Prostate gland (tissue), 2 donors: ENCODE measurements at places on chromosomes 13 and 19.
A peak's percentile ranks its signal among the peaks of the same experiment; 100 is the strongest.

DNA sequence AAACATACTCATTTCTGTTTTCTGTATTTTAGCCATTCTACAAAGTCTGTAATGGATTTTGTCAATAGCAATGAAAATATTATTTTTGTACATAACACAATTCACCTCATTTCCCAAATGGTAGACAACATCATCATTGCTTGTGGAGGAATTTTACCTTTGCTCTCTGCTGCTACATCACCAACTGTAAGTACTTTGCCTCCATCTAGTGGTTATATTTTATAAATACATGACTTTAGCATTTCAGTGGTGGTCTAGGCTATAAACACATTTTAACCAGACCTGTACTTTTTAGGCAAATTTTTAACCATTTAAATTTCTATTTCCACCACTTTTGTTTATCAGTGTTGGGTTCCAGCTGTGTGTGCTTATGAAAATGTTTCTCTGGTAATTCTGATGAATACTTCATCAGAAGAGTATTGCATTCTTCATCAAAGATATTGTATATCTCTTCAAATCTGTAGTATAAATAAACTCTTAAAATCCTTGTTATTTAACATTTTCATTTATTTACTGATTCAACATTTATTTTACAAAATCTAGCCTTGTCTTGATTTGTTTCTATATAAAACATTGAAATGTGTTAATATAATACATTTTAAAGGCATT, 222.4 kb downstream of the NBEA start:
- no peak for DNase-seq

DNA sequence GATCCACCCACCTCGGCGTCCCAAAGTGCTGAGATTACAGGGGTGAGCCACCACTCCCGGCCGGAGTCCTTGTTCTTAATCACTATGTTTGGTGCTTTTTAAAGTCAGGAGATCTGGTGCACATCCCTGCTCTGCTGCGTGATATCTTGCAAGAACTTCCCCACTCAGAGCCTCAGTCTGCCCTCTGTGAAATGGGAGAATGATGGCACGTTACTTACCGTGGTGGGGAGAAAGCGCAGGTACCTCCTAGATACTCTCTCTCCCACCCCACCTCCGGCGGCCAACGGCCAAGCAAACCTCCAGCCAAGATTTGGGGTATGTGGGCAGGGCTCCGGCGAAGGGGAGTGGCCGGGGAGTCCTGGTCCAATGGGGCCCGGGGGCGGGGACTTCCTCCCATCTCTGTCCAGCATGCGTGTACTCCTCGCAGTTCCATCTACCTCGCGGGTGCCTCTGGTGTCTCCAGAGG, at the start of gene RYR1:
TSS of gene RYR1 (plus strand) at position 424 of the 466 bp plus-strand sequence. CDS start 139 bp downstream, outside the sequence.
- DNase-seq: no peak

GRCh38 chr19:40284501-40285352, at the start of gene AKT2:
TSS of gene AKT2 (minus strand) at chr19:40285345. CDS start at chr19:40265267, 20,078 bp downstream.
- DNase-seq: peak; percentile 31

- DNase-seq: no peak
These were observed 34.9 kb upstream of the MCF2L start for GRCh38 chr13:112934078-112934477.

- DNase-seq: no peak
These were observed 34.0 kb downstream of the C13orf46 start for GRCh38 chr13:113939944-113940297.

DNA sequence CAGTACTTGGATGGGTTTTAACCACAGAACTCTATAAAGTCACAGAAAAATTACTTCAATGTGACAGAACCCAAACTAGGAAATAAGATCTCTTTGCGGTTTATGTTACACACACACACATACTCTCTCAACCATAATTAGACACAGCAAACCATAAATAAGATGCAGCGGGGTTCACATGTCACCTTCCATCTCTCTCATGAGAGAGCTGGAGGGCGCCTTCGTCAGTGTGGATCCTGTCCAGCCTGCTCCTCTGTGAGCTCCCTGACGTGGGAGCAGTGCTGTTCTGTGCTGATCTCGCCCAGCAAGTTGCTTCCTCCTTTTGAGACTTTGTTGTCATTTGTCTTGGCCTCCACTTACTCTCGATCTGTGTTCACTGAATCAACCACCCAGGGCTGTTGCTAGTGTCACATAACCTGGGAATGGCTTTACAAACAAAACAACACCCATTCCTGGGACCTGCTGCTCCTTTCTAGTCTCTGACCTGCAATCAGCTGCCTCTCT, 204.9 kb upstream of the KL start:
- DNase-seq: peak; percentile 37

DNA sequence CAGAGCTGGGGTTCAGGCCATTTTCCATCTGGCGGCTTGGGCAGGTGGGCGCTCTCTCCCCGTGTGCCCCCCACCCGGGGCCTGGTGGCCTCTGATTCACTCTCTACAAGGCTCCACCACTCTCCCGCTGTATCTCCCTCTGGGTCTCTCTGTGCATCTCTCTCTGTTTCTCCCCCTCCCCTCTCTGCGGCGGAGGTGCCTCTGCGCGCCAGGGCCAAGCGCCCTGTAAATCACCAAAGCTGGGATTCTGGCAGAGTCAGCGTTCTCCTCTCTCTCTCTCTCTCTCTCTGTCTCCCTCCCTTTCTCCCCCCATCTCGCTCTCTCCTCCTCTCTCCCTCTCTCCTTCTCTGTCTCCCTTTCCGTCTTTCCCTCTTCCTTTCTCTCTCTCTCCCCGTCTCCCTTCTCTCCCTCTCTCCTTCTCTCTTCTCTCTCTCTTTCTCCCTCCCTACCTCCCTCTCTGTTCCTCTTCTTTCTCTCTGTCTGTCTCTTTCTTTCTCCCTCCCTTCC, 3.9 kb downstream of the NFIC start:
- no peak for DNase-seq

DNA sequence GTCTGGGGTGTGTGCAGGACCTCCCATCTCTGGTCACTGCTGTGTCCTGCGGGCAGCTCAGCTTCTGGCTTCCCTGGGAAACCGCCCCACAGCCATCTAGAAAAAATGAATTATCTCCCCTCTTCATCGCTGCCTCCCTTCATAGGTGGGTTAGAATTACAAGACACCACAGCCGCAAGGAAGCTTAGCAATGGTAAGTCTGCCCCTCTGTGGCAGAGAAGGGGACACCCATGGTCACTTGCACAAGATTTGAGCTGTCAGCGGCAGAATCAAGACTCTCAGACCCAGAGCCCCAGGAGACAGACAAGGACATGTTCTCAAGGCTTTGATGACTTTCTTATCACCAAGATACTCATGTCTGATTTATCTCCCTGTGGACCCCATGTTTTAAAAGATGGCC, 110.8 kb upstream of the PABPC3 start:
- DNase-seq: no peak

- DNase-seq: peak; percentile 87
These were observed 4.9 kb downstream of the HRC start for GRCh38 chr19:49150106-49150943.

- DNase-seq: no peak
These were observed 54.1 kb downstream of the TSSK6 start for GRCh38 chr19:19461306-19461670.

- DNase-seq: peak; percentile 78
These were observed 55.4 kb downstream of the INTS6 start for GRCh38 chr13:51397262-51397941.

DNA sequence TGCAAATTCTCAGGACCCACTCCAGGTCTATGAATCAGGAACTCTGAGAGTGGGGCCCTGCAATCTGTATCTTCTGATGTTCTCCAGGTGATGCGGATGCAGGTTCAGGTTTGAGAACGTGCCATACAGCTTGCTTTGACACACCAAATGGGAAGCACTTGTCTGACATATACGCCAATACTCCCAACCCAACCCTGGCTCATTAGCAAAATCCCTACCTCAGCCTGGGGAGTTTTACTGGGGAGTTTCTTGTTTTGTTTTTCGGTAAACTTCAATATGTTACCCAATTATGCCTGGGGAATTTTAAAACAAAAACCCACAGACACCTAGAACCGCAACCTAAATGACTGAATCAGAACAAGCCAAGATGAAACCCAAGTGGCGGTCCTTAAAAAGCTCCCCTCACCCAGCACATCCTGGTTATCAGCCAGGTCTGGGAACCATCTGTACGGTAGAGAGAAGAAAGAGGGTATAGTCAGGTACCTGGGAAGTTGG, 41.2 kb downstream of the ABCC4 start:
- DNase-seq: no peak

DNA sequence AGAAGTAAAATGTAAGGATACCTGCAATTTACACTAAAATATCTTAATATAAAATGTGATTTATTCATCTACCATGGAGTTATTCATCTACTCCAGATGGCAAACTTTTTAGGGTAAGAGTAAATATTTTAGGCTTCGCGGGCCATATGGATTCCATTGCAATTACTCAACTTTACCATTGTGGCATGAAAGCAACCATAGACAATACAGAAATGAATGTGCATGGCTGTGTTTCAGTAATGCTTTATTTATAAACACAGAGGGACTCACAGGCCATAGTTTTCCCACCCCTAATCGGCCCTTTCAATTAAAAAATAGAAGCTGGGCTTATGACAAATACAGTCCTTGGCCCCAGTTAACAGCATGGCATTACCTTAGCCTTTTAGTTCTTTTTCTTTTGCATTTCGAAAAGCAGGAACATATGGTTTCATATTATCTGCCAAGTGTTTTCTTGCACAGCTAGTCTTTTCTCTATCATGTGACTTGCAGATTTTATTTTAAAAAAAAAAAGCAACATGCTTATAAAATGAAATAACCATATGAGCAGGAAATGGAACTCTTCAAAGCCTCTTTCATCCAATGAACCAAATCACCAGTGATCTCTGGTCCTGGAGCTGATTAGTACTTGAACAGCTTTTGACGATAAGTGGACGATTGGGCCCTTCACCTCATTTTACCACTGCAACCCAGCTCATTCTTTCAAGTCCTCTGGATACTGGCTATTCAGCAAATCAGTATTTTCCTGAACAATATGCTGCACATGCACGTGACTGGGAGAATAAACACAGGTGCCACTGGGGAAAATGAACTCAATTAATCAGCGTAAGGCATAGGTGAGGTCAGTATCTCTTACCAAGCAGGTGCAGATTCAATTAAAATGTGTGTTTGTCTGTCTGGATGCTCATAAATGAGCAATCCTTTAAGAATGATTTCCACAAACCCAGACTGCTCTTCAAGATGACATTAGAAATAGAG, 63.9 kb downstream of the LHFPL6 start:
- DNase-seq: no peak

GRCh38 chr13:73870036-73870741, 264.0 kb downstream of the KLF12 start:
- no peak for DNase-seq

- DNase-seq: no peak
These were observed 270.0 kb downstream of the NALCN start for GRCh38 chr13:101146101-101146898.

GRCh38 chr13:25222740-25223139, 50.7 kb upstream of the AMER2 start:
- DNase-seq: no peak

DNA sequence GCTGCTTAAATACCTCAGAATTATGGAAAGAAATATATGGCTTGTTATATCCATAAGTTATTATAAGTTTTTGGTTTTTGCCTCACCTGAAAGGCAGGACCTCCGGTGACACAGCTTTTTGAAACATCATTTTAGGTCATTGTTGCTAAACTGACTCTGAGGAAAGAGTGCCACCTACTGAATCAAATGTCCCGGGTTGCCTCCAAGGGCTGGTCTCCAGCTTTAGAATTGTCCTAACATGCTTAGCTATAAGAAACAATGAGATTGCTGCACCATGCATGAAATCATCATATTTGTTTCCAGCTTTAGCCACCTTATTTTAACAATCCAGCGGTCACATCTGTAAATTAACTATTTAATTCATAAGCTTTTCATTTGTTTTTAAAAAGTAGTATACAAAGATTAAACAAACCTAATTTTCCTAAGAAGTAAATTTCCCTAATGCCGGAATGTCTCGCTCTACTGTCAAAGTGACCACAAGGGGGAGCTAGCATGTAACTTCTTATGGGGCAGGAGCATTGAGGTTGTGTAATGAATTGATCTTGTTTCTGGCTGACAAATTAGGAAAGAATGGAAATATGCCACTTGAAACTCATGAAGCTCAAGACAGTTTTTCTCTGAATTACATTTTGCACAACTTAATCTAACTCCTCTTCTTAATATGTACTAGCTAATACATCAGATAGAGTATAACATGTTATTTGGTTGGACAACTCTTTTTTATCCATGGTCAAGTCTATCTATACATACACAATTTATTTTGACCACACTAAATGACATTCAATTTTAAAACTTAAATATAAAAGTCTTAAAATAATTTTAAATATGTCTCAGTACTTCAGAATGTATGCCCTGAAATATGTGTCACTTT, 6.7 kb upstream of the PCDH17 start:
- no peak for DNase-seq

DNA sequence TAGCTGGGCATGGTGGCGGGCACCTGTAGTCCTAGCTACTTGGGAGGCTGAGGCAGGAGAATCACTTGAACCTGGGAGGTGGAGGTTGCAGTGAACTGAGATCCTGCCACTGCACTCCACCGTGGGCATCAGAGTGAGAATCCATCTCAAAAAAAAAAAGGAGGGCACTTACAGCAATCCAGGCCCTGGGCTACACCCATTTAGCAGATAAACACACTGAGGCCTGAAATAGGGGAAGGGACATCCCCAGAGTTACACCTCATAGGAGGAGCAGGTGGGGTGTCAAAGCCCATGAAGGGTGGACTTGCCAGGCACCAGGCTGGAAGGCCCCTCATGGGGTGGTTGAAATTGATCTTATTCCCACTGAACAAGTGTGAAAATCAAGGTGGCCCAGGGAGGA, 13.9 kb upstream of the PLAUR start:
- DNase-seq: no peak

GRCh38 chr19:7846155-7846646, 16.2 kb downstream of the EVI5L start:
- DNase-seq: no peak

DNA sequence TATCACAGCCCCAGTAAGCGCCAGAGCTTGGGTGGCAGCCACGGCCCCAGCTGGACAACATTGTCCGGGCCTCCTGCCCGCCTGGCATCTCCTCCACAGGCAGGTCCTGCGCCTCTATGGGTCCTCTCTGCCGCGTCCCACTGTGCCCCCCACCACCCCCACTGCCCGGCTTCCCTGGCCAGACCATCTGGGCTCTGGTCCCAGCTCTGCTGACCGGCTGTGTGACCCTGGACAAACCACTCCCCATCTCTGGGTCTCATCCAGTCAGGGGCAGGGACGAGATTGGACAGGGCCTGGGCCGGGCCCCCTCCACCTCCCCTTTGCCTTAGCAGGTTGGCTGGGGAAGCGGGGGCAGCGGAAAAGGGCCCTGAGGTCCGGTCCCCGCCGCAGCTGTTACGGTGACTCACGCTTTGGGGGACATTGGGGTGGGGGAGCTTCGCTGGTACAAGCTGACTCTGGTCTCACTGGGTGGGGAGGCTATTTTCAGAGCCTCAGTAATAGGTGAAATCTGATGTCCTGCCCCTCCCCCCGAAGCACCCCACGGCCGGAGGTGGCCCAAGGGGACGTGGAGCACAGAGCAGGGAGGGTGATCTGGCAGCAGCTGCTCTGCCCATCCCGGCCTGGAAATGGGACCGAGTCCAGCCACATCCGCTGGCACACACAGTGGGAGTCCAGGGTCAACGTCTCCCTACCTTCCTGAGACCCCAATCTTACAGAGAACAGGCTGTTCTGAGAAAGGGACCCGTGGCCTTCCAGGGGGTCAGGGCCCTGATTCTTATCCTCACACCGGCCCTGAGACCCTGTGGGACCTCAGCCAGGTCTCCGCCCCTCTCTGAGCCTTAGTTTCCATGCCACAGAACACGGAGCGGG, 9.1 kb downstream of the NFIC start:
- no peak for DNase-seq
